ENCODE measurements at places on chromosomes 16 and 17.

- DNase-seq = no peak
Observed at GRCh38 chr16:88473666-88474534, 20.8 kb downstream of the ZFPM1 start.

DNA sequence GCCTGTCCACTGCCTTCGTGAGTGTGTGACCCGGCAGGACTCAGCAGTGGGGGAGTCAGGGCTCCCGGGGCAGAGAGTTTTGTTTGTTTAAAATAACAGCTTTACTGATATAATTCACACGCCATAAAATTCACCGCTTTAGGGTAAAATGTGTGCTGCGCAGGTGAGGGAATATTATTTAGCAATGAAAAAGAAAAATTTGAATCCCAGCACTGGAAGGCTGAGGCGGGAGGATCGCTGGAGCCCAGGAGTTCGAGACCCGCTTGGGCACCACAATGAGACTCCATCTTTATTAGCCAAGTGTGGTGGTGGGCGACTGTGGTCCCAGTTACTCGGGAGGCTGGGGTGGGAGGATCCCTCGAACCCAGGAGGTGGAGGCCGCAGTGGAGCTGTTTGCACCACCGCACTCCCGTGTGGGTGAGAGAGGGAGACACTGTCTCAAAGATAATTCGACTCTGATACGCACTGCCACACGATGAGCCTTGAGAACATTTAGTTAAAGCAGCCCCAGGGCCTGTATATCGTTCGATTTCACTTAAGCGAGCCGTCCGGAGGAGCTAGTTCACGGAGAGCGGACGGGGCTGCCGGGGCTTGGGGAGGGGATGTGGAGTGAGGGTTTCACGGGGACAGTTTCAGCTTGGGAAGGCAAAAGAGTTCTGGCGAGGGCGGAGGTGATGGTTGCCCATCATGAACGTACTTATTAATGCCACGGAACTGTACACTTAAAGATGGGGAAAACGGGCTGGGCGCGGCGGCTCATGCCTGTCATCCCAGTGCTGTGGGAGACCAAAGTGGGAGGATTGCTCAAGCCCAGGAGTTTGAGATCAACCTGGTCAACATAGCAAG is 10.2 kb downstream of the TELO2 start:
- no peak for DNase-seq

DNA sequence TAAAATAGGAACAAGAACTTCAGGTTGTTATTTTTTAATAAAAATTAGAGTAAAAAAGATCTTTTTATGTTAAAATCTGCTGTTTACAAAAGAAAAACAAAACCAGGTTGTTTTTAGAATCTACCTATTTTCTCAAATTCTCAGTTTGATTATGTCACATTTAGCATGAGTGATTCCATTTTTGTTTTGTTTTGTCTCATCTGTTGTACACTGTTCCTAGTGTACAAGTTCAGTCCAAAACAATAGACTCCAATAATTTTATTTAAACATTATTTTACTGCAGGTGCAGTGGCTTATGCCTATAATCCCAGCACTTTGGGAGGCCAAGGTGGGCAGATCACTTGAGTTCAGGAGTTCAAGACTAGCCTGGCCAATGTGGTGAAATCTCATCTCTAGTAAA is 2142.7 kb downstream of the TP53TG3F start:
- DNase-seq = no peak

- DNase-seq = no peak
Observed at GRCh38 chr16:77387815-77388209, 47.0 kb downstream of the ADAMTS18 start.

- DNase-seq = no peak
Observed at GRCh38 chr16:27312580-27313421, 973 bp upstream of the IL4R start.

All from NCI-H146 (cell line).